ENCODE measurements at places on chromosomes 5 and 9.

- DNase-seq: no peak
- H3K4me1 ChIP-seq: peaks cover 14% of the 10 kb centered on the region
- no peak overlapping the region for H3K27ac ChIP-seq
- no peaks in the 10 kb centered on the region for H3K36me3 ChIP-seq
- peaks cover 2% of the 10 kb centered on the region for H3K27me3 ChIP-seq
These were observed 22.7 kb upstream of the ANXA6 start for GRCh38 chr5:151180291-151180690.

DNA sequence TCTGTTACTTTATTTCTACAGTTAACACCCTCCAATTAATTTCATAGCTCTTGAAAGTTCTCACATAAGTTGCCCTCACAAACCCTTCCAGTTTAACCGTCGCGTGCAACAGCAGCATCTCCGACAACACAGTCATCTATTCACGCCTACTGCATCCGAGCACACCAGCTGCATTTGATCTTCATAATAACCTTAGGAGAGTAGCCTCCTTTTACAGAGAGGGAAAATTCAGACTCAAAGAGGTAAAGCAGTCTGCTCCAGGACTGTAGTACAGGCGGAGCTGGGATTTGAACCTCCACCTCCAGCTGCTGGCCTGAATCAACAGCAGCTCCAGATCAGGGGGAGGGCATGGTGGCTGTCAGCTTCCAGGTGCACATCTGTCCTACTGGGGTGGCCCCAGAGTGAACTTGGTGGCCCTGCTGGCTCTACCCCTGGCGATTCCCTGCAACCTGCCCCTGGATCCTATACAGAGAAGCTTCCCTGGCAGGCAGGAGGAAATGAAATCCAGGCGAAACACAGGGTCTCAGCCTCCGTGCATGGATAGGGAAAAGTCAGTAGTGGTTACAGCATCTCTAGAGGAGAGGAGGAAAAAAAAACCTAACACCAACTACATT lies 71.6 kb upstream of the UNC5A start:
- H3K4me3 ChIP-seq: no peak overlapping the region
- DNase-seq: peak; percentile 20
- H3K36me3 ChIP-seq: no peaks in the 10 kb centered on the region
- peaks cover 68% of the 10 kb centered on the region for H3K27me3 ChIP-seq

DNA sequence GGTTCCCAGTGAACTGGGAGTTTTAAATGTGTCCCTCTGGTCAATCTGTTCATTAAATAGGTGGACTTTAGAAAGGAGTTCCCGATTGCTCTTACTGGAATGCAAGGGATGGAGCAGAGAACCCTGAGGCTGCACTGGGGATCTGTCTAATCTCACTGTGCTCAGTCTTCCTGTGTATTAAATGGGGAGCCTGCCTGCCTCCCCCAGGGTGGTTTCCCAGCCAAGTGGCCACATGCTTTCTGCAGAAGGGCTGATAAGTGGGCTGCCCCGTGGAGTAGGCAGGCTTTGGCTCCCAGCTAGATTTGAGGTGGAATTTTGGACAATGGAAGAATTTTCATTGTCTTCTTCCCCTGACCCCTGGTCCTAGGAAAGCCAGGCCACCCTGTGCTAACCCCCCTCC lies 14.0 kb upstream of the PHYHD1 start:
- H3K4me1 ChIP-seq: peaks cover 6% of the 10 kb centered on the region
- no peaks in the 10 kb centered on the region for H3K27me3 ChIP-seq
- H3K4me3 ChIP-seq: no peak overlapping the region
- H3K27ac ChIP-seq: no peak overlapping the region
- no peak for DNase-seq

DNA sequence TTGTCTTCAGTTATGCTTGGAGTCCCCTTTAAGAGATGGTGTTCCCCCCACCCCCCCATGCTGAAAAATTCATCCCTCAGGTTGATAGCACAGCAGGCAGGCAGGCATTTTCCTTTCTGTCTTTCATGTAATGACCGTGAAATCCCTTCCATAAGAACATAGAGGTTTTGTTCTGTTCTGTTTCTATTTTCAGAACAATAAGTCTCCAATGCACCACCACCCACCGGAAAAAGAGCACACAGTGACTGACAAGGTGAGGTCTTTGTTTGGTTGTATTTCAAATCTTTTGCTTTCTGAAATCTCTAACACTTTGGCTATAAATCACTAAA lies 52.4 kb downstream of the DMRT2 start:
- no peaks in the 10 kb centered on the region for H3K36me3 ChIP-seq
- H3K4me3 ChIP-seq: no peak overlapping the region
- no peak overlapping the region for H3K27ac ChIP-seq
- peaks cover 34% of the 10 kb centered on the region for H3K27me3 ChIP-seq
- no peak for DNase-seq

- no peak overlapping the region for H3K4me3 ChIP-seq
- H3K27me3 ChIP-seq: no peaks in the 10 kb centered on the region
- no peak for DNase-seq
- H3K4me1 ChIP-seq: peaks cover 3% of the 10 kb centered on the region
- H3K27ac ChIP-seq: no peak overlapping the region
These were observed 805.5 kb upstream of the DMAC1 start for GRCh38 chr9:8605096-8605495.

GRCh38 chr5:73749485-73750270 lies 123.7 kb downstream of the ARHGEF28 start:
- peaks cover 58% of the 10 kb centered on the region for H3K27me3 ChIP-seq
- H3K4me1 ChIP-seq: peaks cover 23% of the 10 kb centered on the region
- no peak for DNase-seq
- no peaks in the 10 kb centered on the region for H3K36me3 ChIP-seq
